ENCODE measurements at places on chromosomes 6 and 20.
A peak's percentile ranks its signal among the peaks of the same experiment; 100 is the strongest.

GRCh38 chr20:32507998-32508774 lies 76.9 kb downstream of the NOL4L start:
- no peak for DNase-seq

DNA sequence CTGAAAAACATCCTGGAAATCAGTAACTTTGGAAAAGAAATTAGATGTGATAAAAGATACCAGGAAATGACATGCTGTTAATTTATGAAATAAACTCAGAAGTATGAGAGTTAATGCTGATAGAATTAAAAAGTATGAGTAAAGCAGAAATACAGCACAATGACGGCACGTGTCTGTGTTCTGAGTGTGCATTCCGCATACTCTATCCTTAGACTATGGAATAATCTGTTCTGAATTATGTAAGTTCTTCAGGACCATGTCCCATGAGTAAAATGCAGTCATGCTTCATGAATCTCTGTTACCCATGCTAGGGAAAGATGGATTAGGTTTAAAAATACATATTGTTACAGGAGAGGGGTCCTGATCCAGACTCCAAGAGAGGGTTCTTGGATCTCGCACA lies 21.7 kb downstream of the HECA start:
- no peak for DNase-seq

DNA sequence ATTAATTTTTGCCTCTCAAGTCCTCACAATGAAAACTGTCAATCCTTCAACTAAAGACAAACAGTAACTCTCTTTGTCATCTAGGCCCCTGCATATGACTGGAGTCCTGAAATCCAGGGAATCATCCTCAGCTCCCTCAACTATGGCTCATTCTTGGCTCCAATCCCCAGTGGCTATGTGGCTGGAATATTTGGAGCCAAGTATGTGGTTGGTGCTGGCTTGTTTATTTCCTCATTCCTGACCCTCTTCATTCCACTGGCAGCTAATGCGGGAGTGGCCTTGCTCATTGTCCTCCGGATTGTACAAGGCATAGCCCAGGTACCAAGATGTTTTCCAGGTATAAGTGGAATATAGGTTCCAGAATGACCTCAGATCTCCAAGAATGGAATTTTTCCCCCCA lies 15.4 kb downstream of the SLC17A4 start:
- DNase-seq, result no peak

GRCh38 chr6:167815296-167815980 lies 11.3 kb upstream of the AFDN start:
- DNase-seq, result no peak

GRCh38 chr6:120290964-120291363 lies 941.4 kb upstream of the MAN1A1 start:
- DNase-seq, result no peak

- DNase-seq, result peak; percentile 16
These were observed at the start of gene SNAP25 for GRCh38 chr20:10218536-10219451. Gene SNAP25, plus strand, starts transcription at chr20:10218830. Its CDS starts 56,662 bp downstream, at chr20:10275492.

DNA sequence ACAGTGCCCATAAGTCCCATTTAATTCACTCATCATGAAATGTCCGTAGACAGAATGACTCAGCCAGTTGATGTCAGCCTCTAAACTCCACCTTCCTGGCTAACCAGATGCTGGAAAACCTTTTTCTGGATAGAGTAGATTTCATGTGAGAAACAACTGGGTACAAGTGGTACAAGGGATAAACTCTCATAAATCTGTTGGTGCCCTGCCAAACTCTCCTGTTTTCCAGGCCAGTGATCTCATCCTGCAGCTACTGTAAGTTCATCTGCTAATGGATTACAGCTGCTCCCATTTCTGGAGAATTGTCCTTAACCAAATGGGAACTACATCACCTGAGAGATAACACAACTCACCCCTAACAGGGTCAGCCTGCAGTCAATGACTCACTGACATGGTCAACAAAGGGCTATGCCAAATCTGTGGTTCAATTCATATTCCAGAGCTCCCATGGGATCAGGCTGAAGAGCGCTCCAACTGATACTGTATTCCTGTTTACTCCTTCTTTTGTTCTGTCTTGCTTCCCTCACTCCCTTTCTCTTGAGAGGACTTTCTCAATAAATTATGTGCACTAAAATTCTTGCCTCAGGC lies 210.1 kb upstream of the HDDC2 start:
- DNase-seq, result no peak

DNA sequence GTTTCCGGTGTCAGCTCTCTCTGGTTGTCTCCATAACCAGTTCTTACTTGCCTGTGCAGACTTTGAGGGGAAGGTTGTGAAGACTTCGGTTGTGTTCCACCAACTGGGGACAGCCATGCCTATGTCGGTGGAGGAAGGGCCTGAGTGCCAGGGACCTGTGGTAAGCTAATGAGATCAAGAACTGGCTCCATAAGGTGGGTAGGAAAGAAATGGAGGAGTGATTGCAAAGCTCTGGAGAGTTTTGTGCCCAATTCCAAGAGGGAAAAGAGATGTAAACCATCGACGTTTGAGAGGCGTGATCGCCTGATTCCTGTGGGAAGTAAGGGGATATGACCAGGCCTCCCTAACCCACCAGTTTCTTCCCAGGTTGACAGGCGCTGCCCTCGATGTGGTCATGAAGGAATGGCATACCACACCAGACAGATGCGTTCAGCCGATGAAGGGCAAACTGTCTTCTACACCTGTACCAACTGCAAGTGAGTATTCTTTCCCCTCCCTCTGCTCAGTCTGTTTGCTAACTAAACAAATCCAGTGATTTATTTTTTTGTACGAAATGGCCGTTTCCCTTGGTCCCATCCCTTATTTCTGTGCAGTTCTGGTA lies 893 bp downstream of the POLR1H start:
- peak; percentile 55 for DNase-seq

- DNase-seq, result no peak
These were observed 40.6 kb downstream of the GJA10 start for GRCh38 chr6:89934685-89935366.

DNA sequence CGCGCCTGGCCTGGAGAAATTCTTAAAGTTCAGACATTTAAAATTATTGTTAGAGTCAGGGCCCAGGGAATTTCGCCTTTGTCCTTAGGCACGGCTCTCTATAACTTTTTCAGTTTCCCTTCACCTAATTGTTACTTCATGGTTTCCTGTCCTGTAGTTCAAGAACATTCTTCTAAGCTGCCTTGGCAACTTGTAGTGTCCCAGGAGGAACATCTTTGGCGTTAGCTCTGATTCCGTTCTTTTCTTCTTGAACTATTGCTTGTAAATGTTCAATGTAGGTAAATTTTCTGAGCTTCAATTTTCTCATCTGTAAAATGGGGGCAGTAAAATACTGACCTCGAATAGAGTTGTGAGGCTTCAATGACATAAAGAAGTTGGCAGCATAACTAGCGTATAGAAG lies 41.8 kb downstream of the TIAM2 start:
- DNase-seq, result no peak

- no peak for DNase-seq
These were observed 27.1 kb downstream of the PDE10A start for GRCh38 chr6:165635965-165636364.

GRCh38 chr6:1593958-1594314 lies 15.8 kb upstream of the FOXC1 start:
- DNase-seq, result no peak

- no peak for DNase-seq
These were observed 23.2 kb downstream of the BPIFB1 start for GRCh38 chr20:33306228-33306627.

DNA sequence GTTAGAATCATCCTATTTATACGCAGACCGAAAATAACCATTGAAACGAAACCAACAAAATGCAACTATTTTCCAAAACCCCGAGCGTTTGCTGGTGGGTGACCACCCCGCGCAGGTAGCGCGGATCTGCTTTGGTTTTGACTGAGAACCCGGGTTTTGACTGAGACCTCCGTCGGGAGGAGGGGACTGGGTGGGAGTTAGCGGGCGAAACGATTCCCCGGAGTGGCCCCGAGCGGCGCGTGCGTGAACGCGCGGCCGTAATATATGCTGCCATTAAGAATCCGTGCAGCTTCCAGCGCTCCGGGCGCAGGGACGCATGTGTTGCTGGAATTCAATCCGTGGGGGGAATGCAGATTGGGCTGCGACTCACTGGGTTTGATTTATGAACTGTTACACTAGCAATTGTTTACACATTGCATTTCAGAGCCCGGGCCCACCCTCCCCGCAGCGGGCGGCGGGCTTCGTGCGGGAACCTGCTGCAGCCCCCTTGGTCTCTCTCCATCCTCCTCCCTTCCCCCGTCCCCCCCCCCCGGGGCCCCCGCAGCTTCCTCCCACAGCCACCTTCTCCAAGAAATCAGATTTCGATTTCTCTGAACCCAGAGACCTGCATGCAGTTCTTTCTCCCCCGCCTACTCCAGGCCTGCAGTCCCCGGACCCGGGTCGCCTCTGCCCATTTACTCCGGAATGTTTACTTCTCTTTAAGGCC lies 9.9 kb downstream of the NRN1 start:
- DNase-seq, result no peak

- no peak for DNase-seq
These were observed 193.5 kb downstream of the LRFN2 start for GRCh38 chr6:40393641-40394040.

GRCh38 chr20:11745145-11745544 lies 172.5 kb upstream of the BTBD3 start:
- no peak for DNase-seq

DNA sequence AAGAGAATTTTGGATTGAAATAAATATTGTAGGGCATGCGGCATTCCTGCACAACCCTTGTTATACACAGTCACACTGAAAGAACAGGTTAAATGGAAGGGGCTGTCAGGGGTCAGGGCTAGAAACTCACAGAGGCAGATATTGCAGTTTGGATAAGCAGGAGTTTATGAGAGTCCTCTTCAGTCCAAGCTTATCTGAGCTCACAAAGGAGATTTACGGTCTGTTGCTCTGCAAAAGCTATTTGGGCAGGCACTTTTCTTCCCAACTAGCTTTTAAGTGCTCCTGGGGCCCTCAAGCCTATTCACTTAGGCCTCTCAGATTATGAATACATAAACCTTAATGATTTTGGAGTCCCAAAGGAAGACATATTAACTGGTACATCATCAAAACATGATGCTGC lies 156.2 kb downstream of the SOX4 start:
- no peak for DNase-seq

GRCh38 chr6:152648105-152648504 lies 10.9 kb upstream of the SYNE1 start:
- DNase-seq, result no peak

DNA sequence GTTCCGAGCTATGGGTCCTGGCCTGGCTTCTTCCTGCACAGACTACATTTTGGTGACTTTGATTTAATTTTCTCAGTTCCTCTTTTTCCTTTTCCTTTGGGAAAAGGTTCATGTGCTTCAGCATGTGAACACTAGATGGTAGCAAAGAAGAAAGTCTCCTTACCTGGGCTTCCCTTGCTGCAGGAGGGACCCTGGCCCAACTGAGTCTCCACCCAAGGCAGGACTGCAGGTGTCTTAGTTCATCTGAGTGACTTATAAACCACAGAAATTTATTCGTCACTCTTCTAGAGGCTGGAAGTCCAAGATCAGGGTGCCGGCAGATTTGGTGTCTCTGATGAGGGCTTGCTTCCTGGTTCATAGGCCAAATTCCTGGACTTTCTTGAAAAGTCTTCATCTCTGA lies 163.2 kb downstream of the SYCP2 start:
- no peak for DNase-seq

DNA sequence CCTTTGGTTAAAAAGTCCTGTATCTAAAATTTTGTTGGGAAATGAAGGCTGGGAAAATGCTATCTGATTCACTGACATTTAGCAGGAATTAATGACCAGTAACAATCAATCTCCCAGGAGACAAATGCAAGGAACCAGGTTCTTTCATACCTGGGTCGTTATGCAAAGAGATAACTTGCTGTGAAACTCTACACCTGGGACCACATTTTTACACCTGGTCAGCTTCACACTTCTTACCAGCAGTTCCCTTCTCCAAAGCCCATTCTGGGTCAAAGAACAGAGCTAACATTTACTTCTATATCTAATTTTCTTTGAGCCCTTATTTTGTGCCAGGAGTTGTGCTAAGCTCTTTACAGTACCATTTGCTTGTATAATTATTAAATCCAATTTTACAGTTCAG lies 27.4 kb upstream of the STXBP5 start:
- no peak for DNase-seq

DNA sequence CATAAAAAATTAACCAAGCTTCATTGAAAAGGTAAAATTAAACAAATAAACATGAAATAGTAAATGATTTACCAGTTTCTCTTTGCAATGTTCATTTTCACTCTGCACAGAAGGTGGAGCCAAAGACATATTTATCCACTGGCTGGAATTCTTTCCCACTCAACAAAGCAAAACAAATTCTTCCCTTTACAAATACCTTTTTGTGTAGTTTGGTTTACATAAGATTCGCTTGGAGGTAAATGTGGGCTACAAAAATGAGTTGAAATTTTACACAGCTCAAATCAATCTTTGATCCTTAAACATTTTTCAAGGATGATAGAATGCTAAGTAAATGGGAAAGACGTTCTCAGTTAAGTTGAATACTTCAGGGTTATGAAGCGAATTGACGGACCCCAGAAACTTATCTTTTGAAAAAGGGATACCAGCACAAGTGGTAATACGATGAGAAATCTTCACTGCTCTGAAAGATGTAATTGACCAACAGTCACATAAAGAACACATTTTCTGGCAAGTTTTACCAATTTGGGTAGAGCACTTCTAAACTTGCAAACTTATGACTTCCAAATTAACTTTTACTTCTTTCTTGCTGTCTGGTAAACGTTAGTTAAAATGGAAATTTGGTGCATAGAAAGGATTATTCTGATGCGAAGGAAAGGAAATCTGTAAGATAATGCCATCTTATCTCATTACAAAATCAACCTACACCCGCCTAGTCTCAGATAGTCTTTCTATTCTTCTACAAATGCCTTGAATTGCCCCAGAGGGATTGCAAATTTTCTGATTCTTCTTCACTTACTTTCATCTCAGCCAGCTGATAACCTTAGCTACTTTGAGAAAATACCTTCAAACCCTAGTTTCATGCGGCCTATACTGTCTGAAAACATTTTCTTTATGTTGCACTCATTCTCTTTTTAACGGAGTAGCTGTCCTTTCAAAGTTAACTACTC lies 4.7 kb upstream of the GJA1 start:
- DNase-seq, result no peak

DNA sequence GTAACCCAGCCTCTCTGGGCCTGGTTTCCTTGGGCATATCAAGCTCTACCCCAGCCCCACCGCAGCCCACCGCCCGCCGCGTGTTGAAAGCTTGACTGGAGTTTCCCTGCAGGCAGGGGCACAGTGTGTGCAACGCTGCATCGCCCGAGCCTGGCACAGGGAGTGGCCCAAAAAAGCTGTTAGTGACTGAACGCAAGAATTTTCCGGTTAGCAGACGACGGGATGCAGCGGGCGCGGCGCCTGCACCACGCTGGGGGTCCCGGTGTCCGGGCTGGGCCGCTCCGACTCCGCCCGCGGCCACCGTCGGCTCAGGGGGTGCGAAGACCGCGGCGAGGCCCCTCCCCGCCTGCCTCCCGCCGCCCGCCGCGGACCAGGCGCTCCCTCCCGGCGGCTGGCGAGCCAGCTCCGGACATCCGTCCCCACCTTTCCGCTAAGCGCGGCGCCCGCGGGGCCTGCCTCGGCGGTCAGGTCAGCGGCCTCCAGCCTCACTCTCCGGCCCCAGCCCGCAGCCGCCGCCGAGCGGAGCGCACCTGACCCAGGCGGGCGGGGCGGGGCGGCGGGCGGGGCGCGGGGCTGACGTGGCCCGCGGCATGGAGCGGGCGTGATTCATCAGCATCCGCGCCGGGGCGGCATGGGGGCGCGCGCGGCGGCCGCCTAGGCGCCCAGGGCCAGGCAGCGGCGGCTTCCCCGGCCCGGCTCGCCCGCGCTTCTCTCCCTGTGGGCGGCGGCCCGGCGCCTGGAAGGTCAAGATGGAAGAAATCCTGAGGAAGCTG lies at the start of gene ARFGEF3:
ARFGEF3 (plus strand) TSS at position 602 of the 773 bp plus-strand sequence; CDS start at position 750, 148 bp downstream.
- peak; percentile 13 for DNase-seq
